ENCODE measurements at places on chromosomes 3 and 15.
A peak's percentile ranks its signal among the peaks of the same experiment; 100 is the strongest.

- DNase-seq = no peak
Measured at GRCh38 chr3:42991341-42992315, 12.5 kb downstream of the GASK1A start.

GRCh38 chr3:34998902-34999301, 640.4 kb upstream of the ARPP21 start:
- DNase-seq = no peak

DNA sequence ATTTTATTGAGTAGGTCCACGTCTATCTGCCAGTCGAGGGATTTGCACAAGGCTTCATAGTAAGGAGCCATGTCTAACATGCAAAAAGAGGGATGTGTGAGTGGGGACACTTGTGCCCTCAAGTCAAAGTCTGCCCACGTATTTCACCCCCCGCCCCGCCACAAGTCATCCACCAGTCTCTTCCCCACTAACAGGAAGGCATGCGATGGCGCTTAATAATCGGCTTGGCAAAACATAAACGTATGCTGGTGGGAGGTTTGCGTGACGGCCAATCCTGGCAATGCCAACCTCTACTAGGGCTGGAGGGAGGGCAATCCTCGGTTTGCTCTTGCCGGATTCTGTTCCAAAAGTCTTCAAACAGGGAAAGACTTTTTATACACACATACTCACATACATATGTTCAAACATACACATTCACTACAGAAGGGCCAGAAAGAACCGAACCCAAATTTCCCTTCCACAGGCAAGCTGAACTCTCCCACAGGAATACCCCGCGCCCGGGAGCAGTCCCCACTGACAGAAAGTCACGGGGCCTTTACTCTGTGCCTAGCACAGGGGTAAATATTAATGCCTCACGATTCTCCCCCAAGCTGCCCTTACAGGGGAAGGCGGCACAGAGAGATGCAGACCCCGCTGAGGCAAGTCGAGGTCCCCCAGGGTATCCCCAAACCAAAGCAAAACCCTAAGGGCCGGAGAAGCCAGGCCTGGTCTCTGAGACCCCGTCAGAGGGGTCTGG, 675 bp downstream of the PSMD6 start:
- DNase-seq = peak; percentile 30

DNA sequence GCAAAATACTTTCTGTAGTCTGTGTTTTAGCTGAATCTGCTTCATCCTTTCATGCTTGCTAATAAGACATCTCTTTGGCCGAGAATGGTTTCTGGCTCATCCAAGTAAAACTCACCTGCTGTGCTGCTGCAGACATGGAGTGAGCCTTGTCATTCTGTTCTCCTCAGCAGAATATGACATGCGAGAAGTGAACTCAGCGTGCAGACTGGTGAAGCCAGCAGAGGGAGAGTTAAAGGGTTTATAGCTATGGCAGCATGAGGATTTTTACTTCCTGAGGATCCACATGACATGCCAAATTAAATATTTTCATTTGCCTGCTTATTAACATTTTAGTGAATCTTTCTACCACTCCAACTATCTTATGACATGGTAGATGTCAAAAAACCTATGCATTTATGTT, 658.4 kb upstream of the NECTIN3 start:
- DNase-seq = no peak

DNA sequence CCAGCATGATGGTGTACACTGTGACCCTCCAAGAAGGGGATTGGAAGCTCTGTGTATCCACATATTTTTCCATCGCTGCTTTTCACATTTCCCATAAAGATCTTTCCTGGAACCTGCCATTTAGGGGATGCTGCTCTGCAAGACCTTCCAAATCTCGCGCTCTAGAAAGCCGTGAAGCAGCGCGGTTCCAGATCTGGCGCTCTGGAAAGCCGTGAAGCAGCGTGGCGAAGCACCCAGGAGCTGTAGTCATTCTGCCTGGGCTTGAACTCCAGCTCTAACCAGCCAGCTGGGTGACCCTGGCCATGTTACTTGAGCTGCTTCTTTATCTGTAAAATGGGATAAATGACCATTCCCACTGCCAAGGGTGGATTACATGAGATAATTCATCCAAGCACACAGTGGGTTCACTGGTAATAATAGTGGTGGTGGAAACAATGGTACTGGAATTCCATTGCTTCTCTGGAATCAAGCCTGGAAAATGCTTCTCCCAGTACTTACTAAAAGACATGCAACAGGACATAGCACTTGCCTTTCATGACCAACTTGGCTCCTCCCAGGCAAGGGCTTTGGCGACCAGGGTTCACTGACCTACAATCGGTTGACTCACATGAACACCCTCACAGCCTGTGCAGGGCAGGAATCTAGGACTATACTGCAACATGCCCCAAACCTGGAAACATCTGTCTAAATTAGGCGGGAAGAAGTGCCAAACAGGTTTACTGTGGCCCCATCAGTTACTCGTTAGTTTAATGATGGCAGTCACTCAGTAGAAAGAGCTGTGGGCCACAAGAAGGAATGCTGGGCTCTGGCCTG, 70.7 kb downstream of the XXYLT1 start:
- no peak for DNase-seq

GRCh38 chr15:58511599-58511987, 79.8 kb downstream of the LIPC start:
- no peak for DNase-seq

- DNase-seq = no peak
Measured at GRCh38 chr15:84595660-84596059, 5.1 kb upstream of the ZSCAN2 start.

DNA sequence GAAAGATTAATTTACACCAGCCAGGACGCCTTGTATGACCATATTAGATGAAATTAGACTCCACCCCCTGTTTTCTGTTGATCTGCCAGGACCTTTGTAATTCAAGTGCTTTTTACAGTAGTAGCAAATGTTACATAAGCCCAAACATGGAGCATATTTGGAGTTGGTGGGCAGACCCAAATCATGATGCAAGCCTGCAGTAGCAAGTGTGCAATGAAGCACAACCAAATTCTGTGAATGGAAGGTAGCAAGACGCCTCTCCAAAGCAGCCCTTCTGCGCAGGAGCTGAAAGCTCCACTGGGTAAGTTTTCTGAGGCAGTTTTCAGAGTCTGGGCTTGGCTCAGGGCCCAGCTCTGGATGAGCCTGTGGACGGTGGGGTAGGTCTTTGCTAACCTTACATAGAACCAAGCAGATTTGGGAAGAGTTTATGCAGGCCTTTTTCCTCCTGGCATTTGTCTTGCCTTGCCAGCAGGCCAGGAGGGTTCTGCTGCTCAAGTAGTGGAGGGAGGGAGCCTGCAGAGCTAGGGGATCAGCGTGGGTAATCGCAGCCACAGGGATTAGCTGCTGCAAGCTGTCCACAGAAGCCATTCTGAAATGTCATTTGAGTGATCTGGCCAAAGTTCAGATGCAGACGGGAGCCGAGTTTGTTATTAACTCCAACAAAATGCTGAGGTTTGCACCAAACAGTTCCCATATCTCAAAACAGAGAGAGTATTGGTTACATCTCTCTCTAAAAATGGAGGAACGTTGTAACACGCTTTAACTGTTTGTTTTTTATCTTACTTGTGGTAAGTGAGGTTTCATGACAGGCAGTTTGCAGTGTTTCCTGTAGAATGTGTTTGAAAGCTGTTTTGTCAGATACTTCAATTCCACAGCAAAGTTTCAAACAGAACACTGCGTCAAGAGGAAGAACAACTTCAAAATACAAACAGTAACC, 55.4 kb downstream of the PSMD6 start:
- DNase-seq = peak; percentile 92

GRCh38 chr3:185021256-185021655, 131.6 kb downstream of the C3orf70 start:
- no peak for DNase-seq

DNA sequence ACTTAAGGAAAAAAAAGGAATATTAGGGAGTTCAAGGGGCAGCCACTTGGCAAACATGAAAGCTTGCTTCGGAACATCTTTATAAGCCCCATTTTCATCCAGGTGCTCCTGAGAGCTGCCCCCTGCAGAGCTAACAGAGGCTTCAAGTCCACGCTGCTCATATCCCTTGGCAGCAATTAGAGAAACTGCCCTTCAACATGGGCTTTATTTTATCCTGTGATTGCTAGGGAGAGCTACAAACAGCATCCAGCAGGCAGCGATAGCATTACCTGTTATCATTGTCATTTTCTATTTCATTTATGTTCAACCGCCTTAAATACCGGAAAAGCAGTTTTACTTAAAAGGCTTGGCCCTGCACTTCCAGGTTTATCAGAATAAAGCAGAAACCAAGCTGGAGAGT, 68.4 kb upstream of the MCTP2 start:
- no peak for DNase-seq

- peak; percentile 74 for DNase-seq
Measured at GRCh38 chr3:50267280-50267913, 1.6 kb upstream of the SEMA3B start.

GRCh38 chr3:126266850-126267168, 86.4 kb upstream of the ALDH1L1 start:
- peak; percentile 8 for DNase-seq

- DNase-seq = no peak
Measured at GRCh38 chr3:196641333-196642054, 2.0 kb downstream of the NRROS start.
